ENCODE measurements at places on chromosomes 6 and 20.

DNA sequence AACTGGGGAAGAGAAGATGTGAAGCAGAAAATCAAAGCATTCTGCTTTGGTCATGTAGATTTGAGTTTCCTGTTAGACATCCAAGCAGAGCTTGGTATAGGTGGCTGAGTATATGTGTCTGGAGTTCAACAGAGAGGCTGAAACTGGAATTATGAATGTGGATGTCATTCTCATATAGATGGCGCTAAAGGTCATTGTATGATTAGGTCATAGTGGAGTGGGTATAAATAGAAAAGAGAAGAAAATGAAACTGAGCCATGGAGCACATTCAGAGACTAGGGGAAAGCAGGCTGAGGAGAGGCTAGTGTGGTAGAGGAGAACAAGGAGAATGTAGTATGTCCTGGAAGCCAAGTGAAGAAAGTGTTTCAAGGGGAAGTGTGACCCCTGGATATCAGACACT is 295.6 kb upstream of the PLN start:
- peak; percentile 38 for DNase-seq

GRCh38 chr6:46509981-46510510 is 18.8 kb upstream of the RCAN2 start:
- DNase-seq: no peak

DNA sequence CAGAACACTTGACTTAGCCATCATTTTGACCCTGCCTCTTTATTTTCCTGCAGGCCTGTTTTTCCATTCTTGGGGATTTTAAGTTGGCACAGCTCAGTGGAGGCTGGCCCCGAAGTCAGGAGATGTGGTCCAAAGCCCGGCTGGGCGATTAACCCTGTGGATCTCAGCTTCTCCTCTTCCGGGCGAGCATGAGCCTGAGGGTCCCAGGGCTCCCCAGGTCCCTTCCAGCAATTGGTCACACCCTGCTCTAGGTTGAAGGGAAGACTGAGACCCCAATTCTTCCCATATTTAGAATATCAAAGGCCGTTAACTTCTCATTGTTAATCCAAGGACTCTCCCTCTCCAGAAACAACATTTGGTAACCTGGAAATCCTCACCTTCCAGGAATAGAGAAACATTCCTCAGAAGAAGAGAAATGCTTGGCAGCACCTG is 2.3 kb downstream of the THBS2 start:
- no peak for DNase-seq

DNA sequence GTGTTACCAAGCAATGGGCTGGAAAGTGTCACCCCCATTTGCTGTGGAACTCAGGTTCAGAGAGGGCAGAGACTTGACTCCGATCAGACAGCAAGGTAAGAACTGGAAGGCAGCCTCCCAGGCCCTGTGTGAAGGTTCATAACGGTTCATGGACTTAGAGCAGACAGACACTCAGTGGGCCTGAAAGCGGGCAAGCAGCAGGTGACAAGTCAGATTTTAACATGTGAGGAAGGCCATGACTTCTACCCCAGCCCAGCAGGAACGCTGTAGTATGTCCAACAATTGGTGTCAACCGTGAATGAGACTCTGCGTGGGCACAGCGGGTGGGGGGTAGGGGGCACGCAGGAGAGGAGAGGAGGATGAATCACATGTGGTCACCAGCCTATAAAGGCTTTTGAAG is 217.6 kb upstream of the SNX9 start:
- DNase-seq: no peak

GRCh38 chr6:875012-875411 is 182.1 kb upstream of the EXOC2 start:
- DNase-seq: no peak

- no peak for DNase-seq
These were observed 47.9 kb upstream of the CCDC167 start for GRCh38 chr6:37547564-37548061.

GRCh38 chr6:56499095-56499494 is 143.6 kb downstream of the DST start:
- no peak for DNase-seq

GRCh38 chr6:129539032-129539431 is 170.9 kb downstream of the ARHGAP18 start:
- DNase-seq: no peak

- DNase-seq: no peak
These were observed 19.9 kb downstream of the SRSF6 start for GRCh38 chr20:43477619-43478018.

DNA sequence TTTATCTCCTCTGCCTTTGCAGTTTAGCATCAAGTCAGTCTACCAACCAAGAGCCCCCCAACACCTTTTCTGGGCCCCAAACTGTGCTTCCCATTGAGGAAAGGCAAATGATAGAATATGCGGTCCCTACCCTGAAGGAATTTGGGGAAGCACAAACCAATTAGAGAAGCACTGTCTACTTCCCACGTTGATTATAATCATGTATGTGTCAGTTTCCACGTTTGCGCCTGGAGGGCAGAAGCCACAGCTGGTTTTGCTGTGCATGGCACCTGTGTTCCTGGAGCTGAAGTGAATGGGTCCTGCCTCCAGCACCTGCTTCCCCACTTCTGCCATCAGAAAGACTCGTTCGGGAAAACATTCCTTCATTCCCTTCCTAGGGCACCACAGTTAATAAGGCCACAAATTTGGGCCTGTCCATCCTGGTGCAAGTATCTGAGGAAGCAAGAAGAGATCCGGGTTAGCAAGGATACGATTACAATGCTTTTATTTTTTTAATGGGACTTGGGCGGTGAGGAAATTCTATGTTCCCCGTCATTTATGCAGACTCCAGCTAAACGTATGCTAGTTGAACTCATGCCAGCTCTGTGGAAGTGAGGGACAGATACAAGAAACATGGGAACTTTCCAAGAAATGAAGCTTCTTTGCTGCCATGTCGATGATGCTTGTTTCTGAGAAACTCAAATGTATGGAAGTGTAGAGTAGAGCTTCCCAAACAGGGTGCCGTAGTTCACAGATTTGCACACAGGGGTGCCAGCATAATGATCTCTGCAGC is 333.5 kb downstream of the NRN1 start:
- DNase-seq: no peak

- DNase-seq: no peak
These were observed 33.6 kb downstream of the GFOD1 start for GRCh38 chr6:13453771-13454251.

DNA sequence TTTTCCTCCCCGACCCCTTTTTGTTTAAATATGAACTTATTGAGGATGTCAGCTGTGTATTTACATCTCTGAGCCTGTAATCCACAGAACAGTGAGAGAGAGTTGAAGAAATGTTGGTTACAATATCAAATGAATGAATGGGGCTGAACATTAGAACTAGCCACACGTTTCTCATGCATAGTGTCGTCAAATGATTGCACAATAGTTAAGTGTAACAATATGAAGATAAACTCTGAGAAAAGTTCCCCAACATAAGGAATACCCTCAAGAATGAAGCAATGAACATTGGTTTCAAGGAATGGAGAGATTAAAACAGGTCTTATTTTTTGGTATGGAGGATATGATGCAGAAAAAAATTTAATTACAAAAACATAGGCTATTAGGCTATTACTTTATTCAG is 100.5 kb upstream of the DTNBP1 start:
- DNase-seq: no peak

DNA sequence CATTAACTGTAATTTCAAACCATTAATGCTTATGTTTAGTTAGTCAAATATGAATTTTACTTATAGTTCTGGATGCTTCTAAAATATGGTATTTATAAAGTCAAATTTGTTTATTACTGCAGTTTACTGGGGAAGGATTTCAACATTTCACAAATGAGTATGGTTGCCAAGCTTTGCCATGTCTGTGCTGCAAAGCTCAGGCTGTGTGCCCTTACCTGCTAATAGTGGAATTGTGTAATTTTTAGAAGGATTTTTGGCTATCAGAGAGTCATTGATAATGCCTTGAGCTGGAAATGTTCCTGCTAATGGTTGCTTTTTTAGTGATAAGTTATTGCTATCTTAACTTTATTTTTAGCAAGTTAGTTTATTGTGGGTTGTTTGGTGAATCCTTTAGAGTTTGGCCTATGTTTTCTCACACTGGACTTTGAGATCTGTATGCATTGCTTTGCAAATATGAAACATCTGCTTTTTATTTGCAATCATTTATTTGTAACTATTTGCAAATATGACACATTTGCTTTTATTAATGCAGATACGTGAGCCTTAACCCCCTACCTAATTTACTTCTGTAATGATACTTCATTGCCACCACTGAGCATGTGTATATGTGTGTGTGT is 105.8 kb downstream of the CD109 start:
- DNase-seq: no peak

DNA sequence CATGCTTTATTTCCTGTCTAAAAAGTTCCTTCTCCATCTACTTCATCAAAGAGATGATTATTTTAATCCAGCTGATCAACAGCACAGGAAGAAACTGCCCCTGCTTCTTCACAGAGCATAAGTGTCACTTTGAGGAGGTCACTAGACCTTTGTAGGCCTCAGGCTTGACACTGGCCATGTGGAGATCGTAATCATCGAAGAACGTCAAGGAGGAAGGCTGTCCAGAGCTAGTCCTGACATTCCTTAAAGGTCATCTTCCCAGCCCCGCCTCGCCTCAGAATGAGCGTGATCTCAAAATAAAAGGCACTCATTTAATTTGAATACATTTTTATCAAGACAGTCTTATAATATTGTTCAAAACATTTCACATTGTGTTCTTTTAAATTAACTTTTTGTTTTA is 445.7 kb upstream of the CDH4 start:
- no peak for DNase-seq
